Esophagus squamous epithelium (tissue), 5 donors: ENCODE measurements at places on chromosomes 2 and 18.

DNA sequence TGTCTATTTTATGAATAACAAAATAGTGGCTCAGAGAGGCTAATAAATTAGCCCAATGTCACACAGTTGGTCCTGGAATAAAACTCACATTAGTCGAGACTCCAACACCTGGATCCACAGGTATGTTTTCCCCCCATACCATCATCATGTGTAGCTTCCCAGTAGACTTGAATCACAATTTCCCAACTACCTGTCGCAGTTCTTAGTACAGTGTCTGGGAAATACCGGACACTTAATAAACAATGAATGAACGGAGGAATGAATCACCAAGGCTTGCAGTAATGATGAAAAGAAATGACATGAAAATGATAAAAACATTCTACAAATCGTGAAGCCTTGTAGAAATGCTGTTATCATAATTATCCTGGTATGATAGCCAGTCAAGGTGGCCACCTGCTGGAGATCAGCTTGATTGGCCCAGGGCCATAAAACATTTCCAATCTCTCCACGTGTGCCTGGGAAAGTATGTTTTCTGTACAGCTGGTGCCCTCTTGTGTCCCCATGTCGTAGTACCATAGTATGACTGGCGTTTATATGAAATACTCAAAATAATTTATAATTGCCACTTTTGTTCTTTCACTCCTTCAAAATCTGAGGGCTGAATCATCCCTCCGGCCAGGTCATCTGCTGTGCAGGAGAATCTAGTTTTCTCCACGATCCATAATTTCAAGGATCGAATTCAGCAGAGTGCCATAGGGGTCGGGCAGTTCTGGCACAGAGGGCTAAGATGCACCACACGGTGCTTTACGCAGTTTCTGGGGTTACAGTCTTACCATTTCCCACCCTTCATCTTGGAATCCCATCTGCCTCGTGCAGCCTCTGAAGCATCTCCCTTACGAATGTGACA is 95.4 kb downstream of the LAMA1 start:
- H3K4me1 ChIP-seq, result no peaks in the 10 kb centered on the region
- no peaks in the 10 kb centered on the region for H3K36me3 ChIP-seq
- H3K4me3 ChIP-seq, result no peak overlapping the region
- no peak for DNase-seq
- no peak overlapping the region for H3K27ac ChIP-seq

- no peak overlapping the region for H3K4me3 ChIP-seq
- no peaks in the 10 kb centered on the region for H3K4me1 ChIP-seq
- no peak overlapping the region for H3K27ac ChIP-seq
- H3K36me3 ChIP-seq, result no peaks in the 10 kb centered on the region
Measured at GRCh38 chr2:188984680-188985079, 10.5 kb downstream of the COL3A1 start.

DNA sequence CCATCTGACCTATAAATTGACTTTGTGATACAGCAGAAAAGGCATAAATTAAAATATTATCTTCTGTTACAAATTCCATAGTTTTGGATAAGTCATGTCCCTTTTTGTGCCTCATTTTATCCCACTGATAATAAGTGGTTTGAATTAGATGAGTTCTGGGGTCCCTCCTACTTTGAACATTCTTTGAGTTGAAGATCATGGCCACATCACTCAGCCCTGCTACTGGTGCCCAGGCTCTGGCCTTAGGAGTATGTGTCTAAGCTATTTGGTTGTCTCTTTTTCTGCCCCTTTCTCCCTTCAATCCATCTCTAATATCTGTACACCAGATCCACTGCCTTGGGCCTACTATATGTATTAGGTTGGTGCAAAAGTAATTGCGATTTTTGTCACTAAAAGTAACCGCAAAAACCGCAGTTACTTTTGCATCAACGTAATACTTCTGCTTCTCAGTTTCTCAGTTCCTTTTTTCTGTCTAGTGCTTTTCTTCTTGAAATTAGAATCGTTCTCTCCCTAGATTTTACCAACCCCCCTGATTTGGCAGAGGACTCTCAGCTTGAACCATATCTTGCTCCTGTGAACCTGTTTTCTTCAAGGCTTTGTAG is 362.5 kb upstream of the TNP1 start:
- DNase-seq, result no peak
- peaks cover 7% of the 10 kb centered on the region for H3K4me1 ChIP-seq
- no peaks in the 10 kb centered on the region for H3K36me3 ChIP-seq
- no peak overlapping the region for H3K27ac ChIP-seq

GRCh38 chr2:74425523-74425922 is 4.0 kb downstream of the WDR54 start:
- no peak overlapping the region for H3K4me3 ChIP-seq
- H3K27me3 ChIP-seq, result no peaks in the 10 kb centered on the region
- DNase-seq, result no peak
- peaks cover 11% of the 10 kb centered on the region for H3K36me3 ChIP-seq
- H3K4me1 ChIP-seq, result peaks cover 30% of the 10 kb centered on the region
